ENCODE measurements at places on chromosomes 13 and 19. TPM values are rescaled to one million over a fixed set of nuclear protein-coding genes. Genes with fewer than 3 reads are reported as not detected.

Gene GGN
- not detected for total RNA-seq

Gene RUBCNL
- total RNA-seq = 0.17 TPM

Gene ADGRL1
- total RNA-seq = 5.4 TPM

Gene TUBB4A
- not detected for total RNA-seq

Gene FCAR
- not detected for total RNA-seq

Gene CGB3
- not detected for total RNA-seq

Gene TTC9B
- total RNA-seq = not detected

Gene ZNF253
- total RNA-seq = 2.5 TPM

Gene CGB5
- total RNA-seq = not detected

Gene ITPKC
- total RNA-seq = 16.7 TPM

Gene PCDH9
- 1.2 TPM for total RNA-seq

Gene OVOL3
- not detected for total RNA-seq

Gene DNAJB1
- 27.3 TPM for total RNA-seq

Gene ZNF569
- total RNA-seq = 4.4 TPM

Gene HSD17B14
- total RNA-seq = 6.2 TPM

Gene PRR36
- not detected for total RNA-seq

Gene RAB3D
- total RNA-seq = 38.7 TPM

Gene CAPN12
- total RNA-seq = 0.22 TPM

Gene CEACAM7
- total RNA-seq = 1.9 TPM

Gene TEX101
- total RNA-seq = not detected

Gene MAMSTR
- 0.09 TPM for total RNA-seq

Gene CGB1
- total RNA-seq = not detected

Gene SBSN
- not detected for total RNA-seq

Gene ZNF844
- 1.5 TPM for total RNA-seq

Gene RHPN2
- 9.6 TPM for total RNA-seq

Gene KLK1
- not detected for total RNA-seq

All from dermis lymphatic vessel endothelial cell (primary cell).